ENCODE measurements at places on chromosomes 2 and 18. TPM values are rescaled to one million over a fixed set of nuclear protein-coding genes. Genes with fewer than 3 reads are reported as not detected.

- no peak for DNase-seq
These were observed 35.5 kb downstream of the LDLRAD4 start for GRCh38 chr18:13253786-13254688.

GRCh38 chr2:54432251-54433015 is 23.7 kb upstream of the SPTBN1 start:
- DNase-seq: no peak

- DNase-seq: no peak
These were observed 987.2 kb upstream of the CELF4 start for GRCh38 chr18:38552732-38553321.

The ANKRD62 gene
- not detected for total RNA-seq

DNA sequence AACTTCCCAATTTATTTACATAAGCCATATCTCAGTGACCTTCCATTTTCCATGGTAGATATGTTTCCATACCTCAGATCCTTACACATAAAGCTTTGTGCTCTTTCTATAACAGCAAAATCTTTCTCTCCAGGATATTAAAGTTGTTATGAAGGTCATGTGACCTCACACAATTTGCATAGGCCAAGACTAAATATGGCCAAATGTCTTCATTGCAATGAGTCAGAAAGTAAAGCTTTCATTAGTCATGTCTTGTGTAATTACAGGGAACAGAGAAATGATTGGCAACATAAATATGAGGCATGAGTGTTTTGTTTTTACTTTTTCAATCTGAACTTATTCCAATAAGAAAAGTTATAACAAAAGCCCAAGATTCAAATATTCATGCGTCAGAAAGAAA is 243.5 kb downstream of the ASXL3 start:
- no peak for DNase-seq

DNA sequence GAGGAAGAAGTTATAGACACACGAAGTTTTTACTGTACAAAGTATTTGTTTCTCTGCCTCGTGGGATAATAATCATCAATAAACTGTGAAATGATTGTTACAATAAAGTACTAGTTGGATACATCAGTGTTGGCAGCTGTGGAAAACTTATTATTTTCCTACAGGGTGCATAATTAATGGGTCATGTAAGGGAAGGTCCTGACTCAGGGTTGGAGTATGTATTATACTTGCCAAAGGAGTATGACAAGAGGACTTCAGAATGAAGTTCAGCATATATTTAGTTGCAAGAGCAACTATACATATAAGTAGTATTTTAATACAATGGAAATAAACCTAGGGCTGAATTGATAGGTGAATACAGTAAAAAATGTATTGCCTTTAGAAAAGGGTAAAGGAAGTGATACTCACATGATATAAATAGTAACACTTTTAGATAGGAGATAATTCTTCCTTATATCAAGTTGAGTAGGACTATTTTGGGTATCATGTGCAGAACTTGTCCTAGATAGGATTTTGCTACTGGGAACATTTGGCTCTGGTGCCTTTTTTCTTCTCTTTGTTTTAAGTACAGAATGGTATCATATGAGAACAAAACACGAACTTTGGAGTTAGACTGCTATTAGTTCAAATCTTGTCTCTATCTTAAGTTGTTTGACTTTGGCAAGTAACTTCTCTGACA is 79.1 kb downstream of the PLCL1 start:
- no peak for DNase-seq

The DNAJC27 gene
- 19.1 TPM for total RNA-seq

DNA sequence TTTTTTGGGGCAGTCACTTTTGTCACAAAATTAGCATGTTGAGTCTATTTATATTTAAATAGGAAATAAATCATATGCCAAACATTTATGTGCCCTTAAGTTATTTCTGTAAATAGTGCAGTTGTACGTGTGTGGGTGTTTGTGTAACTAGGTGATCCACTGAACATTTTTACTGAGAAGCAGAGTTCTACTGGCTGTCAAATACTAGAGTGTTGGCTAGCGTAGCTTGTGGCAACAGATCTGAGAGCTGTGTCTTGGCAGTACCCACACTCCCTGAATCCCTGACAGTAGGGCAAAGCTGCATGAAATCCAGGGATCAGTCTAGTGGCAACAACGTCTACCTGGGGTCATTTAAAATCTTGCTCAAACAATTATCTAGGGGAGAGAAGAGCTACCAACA is 273.1 kb upstream of the SLC8A1 start:
- no peak for DNase-seq

DNA sequence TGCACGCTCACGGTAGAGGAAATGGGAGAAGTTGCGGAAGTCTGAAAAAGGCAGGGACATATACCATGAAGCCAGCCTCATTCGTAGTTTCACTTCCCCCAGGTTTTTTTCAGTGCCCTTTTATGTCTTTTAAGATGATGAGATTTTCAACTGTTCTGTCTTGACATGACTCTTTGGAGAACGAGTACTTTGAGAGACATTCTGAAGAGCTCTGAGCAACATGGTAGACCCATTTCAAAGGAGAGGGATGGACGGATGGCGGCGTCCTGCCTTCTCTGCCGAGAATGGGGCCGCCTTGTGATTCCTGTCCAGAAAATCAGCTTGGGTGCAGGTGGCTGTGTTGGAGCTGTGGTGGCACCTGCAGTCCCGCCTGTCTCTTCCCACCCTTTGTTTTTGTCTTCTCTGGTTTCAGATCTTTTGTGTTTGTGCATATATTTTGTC is 41.7 kb downstream of the SH3BP4 start:
- DNase-seq: peak; percentile 14

The COL4A3 gene
- total RNA-seq: 0.47 TPM

The VIL1 gene
- 0.19 TPM for total RNA-seq

Measured in CD8-positive, alpha-beta T cell (primary cell).